CD4-positive, alpha-beta T cell treated with Interferon gamma for 1 hour (primary cell): ENCODE measurements at places on chromosomes 1 and 21.
A peak's percentile ranks its signal among the peaks of the same experiment; 100 is the strongest.

- no peak for DNase-seq
Measured at GRCh38 chr1:183093786-183094298, 70.6 kb downstream of the LAMC1 start.

- no peak for DNase-seq
Measured at GRCh38 chr1:167452483-167452882, 65.8 kb downstream of the CD247 start.

GRCh38 chr1:217240656-217241055, 390.2 kb downstream of the GPATCH2 start:
- no peak for DNase-seq

- DNase-seq = no peak
Measured at GRCh38 chr1:2235300-2235998, 7.3 kb downstream of the SKI start.

DNA sequence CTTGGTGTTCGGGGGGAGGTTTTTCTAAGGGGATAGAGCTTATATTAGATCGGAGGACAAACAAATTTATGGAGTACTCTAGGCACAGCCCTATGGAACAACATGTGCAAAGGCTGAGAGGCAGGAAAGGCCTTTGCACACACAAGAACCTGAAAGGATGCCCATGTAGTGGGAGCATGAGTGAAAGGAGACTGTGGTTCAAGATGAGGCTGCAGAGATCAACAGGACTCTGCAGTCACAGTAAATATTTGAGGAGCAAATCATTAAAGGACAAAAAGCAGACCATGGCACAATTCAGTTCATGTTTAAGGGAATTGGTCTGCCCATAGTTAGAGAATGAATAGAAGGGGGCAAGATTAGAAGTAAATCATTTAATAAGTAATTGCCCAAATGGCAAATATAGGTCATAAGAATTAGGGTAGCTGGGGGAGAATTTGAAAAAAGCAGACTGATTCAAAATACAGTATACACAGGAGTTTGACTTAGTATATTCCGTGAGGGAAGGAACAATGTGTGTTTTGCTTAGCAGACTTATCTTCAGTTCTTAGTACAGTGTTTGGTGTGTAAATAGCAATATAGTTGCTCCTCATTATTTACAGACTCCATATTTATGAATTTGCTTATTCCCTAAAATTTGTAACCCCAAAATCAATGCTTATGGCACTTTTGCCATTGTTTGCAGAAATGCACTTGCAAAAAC, 268.1 kb downstream of the SEC16B start:
- no peak for DNase-seq

GRCh38 chr1:153816283-153816889, 41.2 kb downstream of the SLC27A3 start:
- no peak for DNase-seq

- DNase-seq = no peak
Measured at GRCh38 chr1:228794173-228794572, 58.9 kb downstream of the RHOU start.

- no peak for DNase-seq
Measured at GRCh38 chr1:29237852-29238619, 1.7 kb downstream of the PTPRU start.

GRCh38 chr1:210328746-210329503, at the start of gene HHAT:
TSS of gene HHAT (plus strand) at chr1:210328902. CDS start at chr1:210348976, 20,074 bp downstream.
- DNase-seq = peak; percentile 58

DNA sequence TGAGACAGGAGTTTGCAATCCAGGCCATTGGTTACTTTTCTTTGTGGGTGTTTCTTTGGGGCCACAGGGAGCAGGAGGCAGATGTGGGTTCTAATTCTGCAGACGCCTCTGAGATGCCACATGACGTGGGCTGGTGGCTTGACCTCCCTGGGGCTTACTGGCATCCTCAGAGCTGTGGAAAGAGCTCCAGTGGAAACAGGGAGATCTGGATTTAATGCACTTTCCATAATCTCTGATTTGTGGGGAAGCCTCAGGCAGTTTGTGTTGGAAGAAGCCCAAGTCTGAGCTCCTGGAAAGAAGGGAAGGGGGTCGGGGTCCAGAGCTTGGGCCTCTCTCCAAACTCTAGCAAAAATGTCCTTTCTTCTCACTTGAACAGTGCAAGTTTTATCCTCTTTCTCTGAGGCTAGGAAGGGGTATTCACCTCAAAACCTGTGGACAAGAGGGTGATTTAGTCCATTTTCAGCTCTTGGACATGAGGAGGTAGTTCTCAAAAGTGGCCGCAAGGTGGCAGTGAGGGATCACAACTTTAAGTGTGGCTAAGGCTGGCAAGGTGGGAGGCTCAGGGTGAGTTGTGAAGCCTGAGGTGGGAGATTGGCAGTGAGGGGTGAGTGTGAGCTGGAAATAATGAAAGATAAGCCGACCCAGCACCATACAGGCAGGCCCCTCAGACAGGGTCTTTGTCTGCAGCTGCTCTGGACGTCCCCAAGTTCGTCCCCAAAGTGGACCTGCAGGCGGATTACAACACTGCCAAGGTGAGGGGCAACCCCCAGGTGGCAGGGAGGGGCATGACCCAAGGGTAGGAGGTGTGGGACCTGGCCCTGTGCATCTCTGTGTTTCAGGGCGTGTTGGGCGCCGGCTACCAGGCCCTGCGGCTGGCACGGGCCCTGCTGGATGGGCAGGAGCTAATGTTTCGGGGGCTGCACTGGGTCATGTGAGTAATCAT, 9.2 kb downstream of the IKBKE start:
- DNase-seq = peak; percentile 57

GRCh38 chr1:119394085-119394484, 20.9 kb upstream of the HSD3B2 start:
- DNase-seq = no peak

DNA sequence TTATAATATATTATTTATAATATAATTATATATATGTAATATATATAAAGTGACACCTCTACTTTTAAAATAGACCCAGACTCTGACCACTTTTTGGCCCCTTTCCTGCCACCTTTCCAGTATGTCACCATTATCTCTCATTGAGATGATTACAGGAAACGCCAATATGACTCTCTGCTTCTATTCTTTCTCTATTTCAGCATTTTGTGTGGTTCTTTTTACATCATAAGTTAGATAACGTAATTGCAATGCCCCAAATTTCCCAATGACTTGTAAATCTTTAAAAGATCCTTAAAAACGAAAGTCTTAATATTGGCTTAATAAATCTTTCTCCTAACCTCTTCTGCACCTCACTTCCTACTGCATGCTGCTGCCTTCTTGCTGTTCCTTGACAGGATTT, 8.1 kb upstream of the GBP5 start:
- no peak for DNase-seq

- peak; percentile 29 for DNase-seq
Measured at GRCh38 chr21:39441502-39442475, 3.8 kb downstream of the LCA5L start.

GRCh38 chr1:59123081-59123681, 173.7 kb upstream of the FGGY start:
- DNase-seq = no peak

DNA sequence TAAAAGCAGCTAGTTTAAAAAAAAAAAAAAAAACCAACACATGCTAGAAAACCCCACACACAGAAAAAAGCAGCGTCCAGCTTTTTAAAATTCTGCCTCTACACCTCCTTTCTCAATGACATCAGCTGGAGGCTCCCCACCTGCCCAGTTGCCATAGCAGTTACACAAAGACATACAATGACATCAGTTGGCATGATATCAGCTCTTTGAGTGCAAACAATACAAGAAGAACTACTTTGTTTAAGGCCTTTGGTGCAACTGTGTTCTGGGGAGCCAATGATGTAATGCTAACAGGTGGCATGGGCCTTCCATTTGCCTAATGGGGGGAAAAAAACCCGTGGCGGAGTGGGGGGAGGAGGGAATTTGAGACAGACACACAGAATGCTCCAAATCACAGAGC, 32.9 kb downstream of the DUSP10 start:
- DNase-seq = peak; percentile 80

- no peak for DNase-seq
Measured at GRCh38 chr1:211009944-211010343, 124.0 kb downstream of the KCNH1 start.

- no peak for DNase-seq
Measured at GRCh38 chr1:40711465-40712404, 20.2 kb downstream of the NFYC start.

DNA sequence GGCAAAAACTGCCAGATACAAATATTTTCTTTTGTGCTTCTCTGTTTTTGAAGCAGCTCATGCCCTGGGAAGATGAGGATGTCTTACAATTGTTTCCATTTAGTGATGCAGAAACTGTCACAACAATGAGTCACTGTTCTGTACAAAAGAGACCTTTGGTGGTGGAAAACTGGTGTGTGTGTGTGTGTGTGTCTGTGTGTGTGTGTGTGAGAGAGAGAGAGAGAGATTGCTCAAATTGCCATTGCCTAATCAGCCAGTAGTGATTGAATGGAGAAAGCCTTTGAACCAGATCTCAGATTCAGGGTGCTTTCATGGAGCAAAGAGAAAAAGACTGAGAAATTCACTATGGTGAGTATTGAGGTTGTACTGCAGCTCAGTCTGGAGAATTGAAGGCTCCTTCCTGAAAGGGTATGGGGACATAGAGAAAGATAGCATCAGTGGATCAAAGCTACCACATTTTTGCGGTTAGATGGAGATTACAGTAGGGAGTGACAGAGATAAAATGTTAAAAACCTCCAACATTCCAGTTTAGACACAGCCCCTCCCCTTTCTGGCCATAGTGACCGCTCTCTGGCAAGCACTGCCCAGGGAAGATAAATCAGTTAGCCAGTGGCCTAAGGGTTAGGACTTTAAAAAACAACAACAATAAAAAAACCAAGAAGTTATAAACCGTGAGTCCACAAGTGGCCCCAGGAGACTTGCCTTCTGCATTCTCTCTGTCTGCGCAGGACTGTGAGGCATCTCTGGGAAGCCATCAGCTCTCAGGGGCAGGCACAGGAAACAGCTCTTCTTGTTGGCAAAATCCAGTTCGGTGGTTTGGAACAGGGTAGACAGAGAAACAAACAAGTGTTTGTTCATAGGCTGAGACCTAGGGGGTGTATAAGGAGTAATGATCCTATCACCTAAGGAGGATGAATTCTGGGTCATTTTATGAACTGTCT, 406.5 kb downstream of the DUSP10 start:
- DNase-seq = no peak

DNA sequence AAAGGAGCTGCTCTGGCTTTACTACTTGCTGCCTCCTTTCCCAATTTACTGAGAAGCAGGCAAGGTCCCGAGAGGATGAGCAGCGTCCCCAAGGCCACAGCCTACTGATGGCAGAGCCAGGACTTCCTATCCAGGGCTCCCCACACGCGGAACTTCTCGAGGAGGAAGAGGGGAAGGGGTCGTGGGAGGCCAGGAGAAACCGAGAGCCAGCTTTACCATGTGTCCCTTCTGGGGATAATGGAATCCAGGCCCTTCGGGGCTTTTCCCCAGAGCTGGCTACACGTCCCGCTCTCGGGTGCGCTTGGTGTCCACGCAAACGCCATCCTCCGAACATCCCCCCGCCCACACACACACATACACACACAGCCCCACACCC, 4.3 kb upstream of the CCN1 start:
- DNase-seq = no peak

GRCh38 chr1:21622466-21623315, 46.5 kb downstream of the RAP1GAP start:
- DNase-seq = peak; percentile 32

- no peak for DNase-seq
Measured at GRCh38 chr1:3577711-3578432, 33.4 kb downstream of the MEGF6 start.

DNA sequence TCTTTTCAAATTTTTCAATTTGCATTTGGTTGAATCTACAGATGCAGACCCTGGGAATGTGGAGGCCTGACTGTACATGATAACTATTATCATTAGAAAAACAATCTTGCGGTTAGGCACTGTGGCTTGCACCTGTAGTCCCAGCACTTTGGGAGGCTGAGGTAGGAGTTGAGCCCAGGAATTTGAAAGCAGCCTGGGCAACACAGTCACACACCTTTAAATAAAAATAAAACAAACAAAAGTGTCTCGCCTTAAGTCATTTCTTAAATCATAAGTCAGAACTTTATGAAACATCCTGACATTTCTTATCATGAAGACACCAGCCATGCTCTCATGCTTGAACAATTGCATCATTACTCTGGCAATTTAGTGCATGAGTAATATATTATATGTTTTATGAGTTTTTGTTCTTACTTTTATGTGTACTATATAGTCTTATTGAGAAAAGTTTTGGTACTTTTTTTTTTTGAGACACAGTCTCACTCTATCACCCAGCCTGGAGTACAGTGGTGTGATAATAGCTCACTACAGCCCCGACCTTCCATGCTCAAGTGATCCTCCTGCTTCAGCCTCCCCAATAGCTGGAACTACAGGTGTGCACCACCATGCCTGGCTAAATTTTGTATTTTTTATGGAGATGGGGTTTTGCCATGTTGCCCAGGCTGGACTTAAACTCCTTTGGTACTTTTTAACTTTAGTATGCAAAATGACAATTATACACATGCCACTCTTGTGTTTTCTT, 7.8 kb downstream of the TBX19 start:
- DNase-seq = no peak

- DNase-seq = no peak
Measured at GRCh38 chr1:157849229-157849875, 7.7 kb upstream of the CD5L start.

- no peak for DNase-seq
Measured at GRCh38 chr1:164519426-164519825, 39.6 kb upstream of the PBX1 start.

GRCh38 chr21:38992737-38993136, 187.0 kb downstream of the ETS2 start:
- no peak for DNase-seq

GRCh38 chr1:25732821-25733220, 67.2 kb upstream of the SELENON start:
- no peak for DNase-seq

DNA sequence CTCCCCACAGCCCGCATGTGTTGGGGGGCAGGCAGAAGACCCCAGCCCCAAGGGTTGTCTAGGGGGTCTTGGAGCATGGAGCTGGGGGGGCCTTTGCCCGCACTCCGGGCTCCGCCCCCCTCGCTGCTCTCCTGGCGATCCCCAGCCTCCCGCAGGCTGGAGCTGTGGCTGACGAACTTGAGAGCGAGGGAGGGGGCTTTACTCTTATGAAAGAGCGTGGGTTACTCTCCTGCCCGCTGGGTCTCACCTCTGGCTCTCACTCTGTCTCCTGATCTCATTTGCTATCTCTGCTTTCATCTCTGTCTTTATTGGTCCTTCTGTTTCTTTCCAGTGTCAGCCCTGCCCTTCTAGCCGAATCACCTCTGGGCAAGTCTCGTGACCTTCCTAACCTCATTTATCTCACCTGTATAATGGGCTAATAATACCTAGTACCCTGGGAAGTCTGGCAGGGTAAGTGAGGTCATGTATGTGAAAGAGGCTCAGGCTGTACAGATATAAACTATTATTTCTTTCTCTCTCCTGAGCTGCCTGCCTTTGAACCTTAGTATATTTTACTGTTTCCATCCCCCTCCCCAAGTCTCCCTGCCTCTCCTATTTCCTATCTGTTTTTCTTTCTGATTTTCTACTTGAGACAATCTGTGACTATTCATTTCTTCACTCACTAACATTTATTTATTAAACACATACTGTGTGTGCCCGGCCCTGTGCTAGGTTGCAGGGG, 731 bp downstream of the EFNA4 start:
- DNase-seq = no peak

- peak; percentile 9 for DNase-seq
Measured at GRCh38 chr1:35807614-35808449, at the start of gene AGO4. TSS of gene AGO4 (plus strand) at chr1:35808016. CDS start at chr1:35808417, 401 bp downstream.
